ENCODE measurements at places on chromosomes 12 and 14.

DNA sequence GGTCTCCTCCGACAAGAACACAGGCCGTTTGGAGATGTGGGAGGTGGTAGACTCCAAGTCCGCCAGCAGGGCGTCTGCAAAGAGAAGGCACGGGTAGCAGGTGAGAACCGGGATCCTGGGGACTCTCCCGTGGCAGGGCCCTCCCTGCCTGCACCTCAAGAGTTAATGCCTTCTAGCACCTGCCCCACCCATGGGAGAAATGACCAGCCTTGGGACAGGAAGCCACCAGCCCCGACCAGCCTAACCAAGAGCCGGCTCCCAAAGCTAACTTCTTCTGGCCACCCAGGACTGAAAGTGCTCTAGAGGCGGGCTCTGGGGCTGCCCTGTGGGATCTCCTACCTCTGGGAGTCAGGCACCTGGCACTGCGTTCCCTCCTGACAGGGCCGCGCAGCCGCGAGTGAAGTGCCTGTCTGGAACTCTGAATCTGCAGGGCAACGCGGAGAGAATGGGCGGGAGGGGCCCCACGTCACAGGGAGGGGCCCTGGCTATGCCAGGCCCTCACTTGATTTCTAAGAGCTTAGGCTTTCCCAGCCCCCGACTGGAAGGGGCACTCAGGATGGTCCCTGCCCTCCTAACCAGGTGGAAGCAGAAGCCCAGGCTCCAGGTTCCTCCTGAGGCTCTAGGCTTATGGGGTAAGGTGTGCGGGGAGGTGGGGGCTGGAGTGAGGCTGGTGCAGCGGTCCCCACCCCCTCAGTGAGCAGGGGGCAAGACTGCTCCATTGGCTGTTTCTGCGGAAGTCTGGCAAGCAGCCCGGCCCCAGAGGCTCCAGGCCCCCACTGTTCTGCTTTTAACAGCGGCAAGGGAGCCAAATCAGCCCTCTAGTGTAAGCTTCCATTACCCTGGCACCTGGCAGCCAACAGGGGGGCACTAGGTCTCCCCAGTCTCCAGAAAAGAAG is 23.6 kb upstream of the RPLP0 start:
- DNase-seq: no peak

- peak; percentile 3 for DNase-seq
These were observed 171.9 kb downstream of the RGS6 start for GRCh38 chr14:72104011-72104613.

- peak; percentile 77 for DNase-seq
These were observed 3.5 kb upstream of the P2RX7 start for GRCh38 chr12:121128908-121129810.

DNA sequence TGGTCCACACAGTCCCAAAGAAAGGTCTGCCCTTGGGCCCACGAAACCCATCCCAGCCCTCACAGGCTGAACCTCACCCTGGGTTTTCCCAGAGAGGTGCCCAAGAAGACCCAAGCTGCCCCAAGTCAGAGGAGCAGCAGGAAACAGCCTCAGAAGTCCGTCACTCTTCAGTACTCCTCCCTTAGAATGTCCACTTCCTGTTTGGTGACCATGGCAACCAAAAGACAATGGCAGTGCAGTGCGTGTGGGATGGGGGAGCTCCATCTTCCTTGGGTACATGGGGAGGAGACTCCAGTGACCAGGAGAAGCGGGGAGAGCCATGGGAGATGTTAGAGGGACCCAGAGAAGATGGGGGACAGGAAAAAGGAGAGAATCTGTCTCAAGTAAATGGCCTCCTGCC is 11.3 kb downstream of the SELPLG start:
- DNase-seq: no peak

- DNase-seq: no peak
These were observed 192.8 kb upstream of the RGS6 start for GRCh38 chr14:71739273-71739990.

- DNase-seq: peak; percentile 89
These were observed 69.2 kb upstream of the ETV6 start for GRCh38 chr12:11580125-11580751.

DNA sequence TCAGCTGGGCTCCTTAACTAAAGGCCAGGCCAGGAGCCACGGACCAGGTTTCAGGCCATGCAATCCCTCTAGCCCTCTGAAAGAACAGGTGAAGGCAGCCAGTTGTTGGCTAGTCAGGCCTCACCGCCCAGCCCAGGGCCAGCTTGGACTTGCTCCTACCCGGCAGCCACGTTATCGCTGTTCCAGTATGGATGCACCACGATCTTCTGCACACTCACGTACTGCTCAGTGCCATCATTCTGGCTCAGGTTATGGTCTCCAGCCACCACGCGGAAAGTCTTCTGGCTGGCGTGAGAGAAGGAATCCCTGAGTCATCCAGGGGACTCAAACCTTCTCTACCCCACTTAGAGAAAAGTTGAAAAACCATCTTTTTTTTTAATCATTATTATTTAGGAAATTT is 4.1 kb downstream of the CELA1 start:
- no peak for DNase-seq

GRCh38 chr12:95741635-95742034 is 48.9 kb downstream of the NTN4 start:
- no peak for DNase-seq

DNA sequence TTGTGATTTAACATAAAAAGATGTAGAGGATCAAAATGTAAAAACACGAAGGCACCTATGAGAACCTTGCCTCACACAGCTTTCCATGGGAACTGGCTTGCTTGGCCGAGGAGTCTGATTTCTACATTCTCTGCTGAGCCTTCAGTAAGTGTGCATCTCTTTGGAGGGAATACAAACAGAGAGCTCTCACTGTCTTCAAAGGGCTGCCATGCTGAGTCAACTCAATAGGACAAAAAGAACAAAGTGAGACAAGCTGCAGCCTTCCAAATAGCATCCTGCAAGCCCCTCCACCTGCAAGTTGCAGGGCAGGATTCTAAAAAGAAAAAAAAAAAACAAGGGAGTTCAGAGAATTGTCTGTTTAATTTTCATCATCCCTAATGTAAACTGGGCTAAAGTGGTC is 411.9 kb downstream of the NELL2 start:
- DNase-seq: no peak

GRCh38 chr14:65296402-65296801 is 116.1 kb upstream of the FUT8 start:
- DNase-seq: no peak

GRCh38 chr12:7122811-7123769 is 5.6 kb downstream of the RBP5 start:
- DNase-seq: no peak

DNA sequence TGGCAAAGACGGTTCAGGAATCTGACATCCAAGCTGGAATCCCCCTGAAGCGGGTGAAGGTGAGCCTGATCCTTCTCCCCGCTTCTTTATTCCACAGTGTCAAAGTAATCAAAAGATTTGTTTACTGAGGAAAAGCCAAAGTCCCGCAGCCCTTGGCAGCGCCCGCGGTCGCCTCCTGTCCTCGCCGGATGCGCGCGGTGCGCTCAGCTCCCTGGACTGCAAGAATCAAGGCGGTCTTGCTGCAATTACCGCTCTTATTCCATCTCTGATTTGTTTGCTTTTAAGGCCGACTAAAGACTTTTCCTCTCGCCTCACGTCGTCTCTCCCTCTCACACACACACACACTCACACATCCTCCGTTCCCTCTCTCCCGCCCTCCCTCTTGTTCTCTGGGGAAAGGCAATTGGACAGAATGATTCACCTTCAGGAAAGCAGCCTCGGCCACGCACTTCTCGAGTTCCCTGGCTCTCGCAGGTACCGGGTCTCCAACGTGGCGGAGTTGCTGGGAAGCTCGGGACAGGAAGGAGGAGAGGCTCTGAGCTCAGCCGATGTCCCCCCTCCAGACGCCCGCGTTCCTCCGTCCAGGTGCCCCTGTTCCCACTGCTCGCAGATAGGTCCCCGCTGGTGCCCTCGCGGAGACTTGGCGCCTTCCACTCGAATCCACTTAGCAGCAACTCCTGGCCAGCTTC is 68.6 kb upstream of the USP15 start:
- no peak for DNase-seq

DNA sequence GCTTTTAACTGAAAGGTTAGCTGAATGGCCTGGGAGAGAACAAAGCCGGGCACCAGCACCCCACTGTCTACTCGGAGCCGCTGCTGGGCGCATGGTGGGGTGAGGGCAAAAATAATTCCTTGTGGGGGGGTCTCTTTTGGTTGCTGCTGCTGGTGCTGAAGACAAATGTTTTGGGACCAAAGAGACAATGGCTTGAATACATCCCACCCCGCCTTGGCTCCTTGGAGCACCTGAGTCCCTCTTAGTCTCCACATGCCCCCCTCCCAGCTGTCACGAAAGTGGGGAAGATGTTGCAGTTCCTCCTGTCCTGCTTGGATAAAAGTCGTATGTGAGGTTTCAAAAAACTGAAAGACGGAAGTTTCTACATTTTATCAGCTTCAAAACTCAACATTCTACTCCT is 85.0 kb downstream of the PIWIL1 start:
- DNase-seq: no peak

DNA sequence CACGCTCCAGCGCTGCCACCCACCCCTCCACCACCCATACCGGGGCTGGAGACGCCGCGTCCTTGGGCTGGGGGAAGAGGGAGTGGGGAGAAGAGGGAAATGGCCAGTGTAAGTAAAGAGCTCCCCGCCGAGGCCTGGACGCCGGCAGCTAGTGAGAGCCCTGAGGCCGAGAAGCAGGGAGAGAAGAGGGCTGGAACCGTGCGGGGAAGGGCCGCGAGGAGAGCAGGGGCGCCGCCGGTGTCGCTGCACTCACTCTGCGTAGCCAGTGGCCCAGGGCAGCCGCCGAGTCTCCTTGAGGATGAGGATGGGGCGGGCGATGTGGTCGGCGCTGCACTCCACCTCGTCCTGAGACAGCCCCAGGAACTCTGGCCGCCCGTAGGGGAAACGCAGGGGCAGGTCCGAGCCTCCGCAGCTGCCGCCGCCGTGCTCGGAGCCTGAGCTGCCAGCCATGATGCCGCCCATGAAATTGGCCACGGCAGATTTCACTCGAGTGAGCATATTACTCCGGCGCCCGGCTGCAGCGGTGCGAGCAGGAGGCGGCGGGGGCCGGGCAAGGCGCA is 631 bp downstream of the PPM1H start:
- DNase-seq: peak; percentile 48

GRCh38 chr12:115570069-115570777 is 707.3 kb downstream of the MED13L start:
- no peak for DNase-seq

GRCh38 chr12:26867080-26867479 is 34.1 kb upstream of the ITPR2 start:
- peak; percentile 75 for DNase-seq

DNA sequence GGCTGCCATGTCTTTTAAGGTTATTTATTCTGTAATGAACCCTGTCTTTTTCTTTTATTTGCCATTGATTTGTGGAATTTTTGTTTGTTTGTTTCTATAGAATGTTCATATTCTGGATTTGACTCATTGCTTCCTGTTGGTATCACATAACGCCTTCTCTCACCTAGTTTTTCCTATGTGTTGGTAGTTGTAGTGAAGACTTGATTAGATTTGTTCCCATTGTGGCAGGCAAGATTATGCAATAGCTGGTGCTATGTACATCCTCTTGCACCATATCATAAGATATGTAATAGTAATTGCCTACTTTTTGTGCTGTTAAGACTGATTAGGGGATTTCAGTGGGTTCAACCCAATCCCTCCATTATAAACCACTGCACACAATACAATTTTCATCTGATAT is 3.9 kb upstream of the KRT6B start:
- peak; percentile 16 for DNase-seq

GRCh38 chr14:35571598-35571997 is 37.6 kb downstream of the INSM2 start:
- DNase-seq: no peak

DNA sequence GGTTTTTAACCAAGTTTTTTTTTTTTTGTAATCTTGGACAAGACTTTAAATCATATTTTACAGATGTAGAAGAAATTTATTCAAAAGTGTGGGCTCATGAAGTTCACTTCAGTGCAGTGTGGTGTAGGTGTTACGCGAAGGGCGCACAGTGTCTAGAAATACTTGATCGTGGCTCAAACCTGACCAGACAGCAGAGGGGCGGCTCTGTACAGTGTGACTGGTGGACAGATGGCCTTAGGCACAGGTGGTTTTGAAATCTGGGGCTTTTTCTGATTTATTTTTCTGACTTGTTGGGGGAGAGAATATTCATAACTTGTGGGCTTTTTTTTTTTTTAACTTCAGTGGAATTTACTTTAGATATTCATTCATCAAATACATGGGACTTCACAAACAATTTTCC is 179.2 kb downstream of the PELI2 start:
- no peak for DNase-seq

DNA sequence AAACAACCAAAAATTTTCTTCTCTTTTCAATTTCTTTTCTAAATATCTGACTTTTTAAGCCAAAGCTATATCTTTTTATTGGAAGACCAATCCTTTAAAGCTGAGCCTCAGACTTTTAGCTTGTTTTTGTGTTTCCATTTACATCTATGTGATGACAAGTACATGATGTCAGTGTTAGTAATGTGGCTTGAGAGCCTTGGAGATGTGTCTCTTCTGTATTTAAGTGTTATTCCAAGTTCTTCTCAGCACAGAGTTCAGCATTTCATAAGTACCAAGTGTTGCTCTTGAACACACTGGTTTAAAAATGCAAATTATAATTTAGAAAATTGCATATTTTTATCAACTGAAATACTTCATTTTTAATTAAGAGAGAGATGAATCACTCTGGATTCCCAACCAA is 948.9 kb upstream of the FLRT2 start:
- no peak for DNase-seq

DNA sequence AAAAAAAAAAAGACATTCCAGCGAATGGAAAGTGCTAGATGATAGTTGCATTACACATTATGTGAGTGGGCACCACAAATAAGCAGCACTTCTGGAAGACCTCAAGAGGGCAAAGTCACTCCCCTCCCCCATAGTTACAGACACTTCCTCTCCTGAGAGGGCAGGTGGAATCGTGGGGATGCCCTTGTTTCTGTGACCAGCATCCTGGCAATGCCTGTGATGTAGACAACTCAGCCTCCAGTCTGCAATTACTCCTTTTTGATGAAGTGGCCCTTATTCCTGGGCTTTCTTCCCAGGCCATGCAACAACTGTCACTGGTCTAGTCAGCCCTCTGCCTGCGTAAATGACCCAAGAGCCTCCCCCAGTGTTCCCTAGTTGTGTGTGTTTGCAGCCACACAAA is 104.8 kb downstream of the VRK1 start:
- DNase-seq: no peak

DNA sequence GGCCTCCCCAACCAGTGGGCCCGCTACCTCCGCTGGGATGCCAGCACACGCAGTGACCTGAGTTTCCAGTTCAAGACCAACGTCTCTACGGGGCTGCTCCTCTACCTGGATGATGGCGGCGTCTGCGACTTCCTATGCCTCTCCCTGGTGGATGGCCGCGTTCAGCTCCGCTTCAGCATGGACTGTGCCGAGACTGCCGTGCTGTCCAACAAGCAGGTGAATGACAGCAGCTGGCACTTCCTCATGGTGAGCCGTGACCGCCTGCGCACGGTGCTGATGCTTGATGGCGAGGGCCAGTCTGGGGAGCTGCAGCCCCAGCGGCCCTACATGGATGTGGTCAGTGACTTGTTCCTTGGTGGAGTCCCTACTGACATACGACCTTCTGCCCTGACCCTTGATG is 73.0 kb downstream of the NRXN3 start:
- no peak for DNase-seq

- no peak for DNase-seq
These were observed 310.0 kb upstream of the DDHD1 start for GRCh38 chr14:53462931-53463778.
